ENCODE measurements at places on chromosomes 2 and 18.

- peak; percentile 91 for DNase-seq
Measured at GRCh38 chr2:71276311-71277146, 49.6 kb upstream of the PAIP2B start.

DNA sequence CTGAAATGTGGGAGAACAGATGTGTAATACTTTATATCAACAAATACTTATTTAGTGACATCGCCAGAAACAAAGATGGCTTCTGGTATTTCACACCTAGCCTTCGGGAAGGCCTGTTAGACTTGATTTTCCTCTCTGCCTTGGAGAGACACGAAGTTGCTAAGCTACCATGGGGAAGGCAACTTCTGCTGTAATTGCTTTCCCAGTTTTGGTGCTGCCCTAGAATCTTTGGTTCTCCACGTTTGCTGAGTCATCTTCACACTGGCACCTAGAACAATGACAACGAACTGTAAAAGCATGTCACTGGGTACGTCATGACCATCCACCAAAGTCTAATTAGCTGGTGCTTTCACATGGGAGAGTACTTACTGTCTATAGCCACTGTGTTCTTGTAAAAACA is 58.7 kb upstream of the ACTR3 start:
- DNase-seq, result no peak

DNA sequence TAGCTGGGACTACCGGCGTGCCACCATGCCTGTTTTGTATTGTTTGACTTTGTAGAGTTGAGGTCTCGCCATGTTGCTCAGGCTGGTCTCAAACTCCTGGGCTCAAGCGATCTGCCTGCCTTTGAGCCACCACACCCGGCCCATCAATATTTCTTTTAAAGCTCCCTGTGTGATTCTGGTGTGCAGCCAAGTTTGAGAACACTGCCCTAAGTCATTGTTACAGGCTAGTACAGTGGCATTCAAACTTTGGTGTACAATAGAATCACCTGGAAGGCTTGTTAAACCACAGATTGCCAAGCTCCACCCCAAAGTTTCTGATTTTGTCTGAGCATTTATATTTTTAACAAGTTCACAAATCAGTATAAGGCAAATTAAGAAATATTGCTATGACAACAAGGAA is 99.9 kb downstream of the RBBP8 start:
- no peak for DNase-seq

DNA sequence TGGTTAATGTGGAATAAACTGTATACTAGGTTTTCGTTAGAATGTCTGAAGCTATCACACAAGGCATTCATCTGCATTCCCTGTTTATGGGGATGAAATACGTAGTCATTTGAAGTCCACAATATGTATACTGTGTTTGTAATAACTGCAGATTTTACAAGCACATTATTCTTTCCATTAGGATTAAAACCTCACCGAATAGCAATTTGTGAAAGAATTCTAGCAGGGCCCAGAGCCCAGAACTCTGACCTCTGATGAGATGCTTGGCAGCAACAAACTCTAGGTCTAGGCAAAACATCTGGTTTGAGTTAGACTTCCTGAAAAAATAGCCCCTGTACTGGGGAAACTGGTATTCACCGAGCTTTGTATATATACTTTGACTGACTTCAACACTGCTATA is 158.2 kb downstream of the SRBD1 start:
- no peak for DNase-seq

DNA sequence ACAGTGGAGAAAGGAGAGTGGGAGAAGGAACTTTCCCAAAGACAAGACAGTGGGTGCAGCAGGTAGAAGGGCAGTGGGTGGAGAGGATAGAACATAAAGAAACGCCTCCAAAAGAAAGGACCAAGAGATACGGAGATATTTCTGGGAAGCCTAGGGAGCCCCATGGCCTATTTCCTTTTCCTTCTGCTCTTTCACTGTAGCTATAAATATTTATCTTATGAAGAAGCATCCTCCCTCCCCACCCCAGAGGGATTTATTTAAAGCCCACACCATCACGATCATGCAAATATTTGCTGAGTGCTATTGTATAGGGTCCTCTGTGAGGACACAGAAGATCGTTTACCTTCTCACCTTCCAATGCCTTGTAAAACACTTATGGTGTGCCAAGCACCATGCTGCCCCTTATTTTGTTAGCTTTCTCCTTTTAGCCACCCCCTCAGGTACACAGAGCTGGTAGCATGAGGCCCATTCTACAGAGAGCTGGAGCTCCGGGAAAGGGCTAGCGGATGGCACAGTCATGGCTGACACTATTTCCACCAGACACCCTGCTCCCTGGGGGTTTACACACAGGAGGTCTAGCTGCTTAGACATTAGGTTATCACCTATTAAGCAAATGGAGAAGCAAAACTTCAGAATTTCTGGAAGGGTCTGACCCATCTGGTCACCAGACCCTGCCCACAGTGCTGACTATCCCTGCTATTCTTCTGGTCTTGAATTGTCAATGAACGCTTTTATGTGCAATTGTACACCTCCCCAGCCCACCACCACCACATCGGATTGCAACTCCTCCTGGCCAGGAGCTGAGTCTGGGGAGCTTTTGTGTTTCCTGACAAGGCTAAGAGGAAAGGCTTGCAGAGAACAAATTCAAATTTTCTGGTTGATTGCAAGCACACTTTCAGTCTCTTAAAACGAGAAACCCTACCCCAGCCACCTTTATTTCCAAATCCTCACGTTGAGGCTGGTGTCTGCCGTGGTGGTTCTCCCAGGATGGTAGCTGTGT is 91.8 kb upstream of the KLF7 start:
- no peak for DNase-seq

- DNase-seq, result no peak
Measured at GRCh38 chr2:144523596-144524117, 3.7 kb upstream of the ZEB2 start.

DNA sequence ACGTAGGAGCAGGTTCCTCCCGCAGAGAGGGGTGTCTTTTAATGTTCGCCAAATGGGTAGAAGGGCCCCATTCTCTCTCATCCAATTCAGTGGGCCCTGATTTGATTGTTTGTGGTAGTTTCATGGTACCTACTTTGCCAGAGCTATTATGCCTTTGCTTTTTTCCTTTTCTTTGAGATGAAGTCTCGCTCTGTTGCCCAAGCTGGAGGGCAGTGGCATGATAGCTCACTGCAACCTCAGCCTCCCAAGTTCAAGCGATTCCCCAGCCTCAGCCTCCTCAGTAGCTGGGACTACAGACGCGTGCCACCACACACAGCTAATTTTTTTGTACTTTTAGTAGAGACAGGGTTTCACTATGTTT is 59.7 kb downstream of the DDX1 start:
- no peak for DNase-seq

DNA sequence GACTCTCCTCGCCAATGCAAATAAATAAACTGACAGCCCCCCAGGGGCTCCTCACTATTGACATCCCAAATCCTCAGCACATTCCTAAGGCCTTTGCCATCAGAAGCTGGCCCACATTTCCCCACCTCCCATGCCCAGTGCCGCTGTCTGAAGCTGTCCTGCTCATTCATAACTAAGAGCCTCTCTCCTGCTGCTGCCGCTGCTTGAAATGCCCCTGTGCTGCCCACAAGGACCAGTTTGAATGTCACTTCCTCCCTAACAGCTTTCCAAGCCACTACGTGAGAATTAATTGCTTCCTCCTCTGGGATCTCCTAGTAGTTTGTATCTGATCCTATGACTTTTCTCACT is 151.6 kb upstream of the CAPN13 start:
- DNase-seq, result no peak

DNA sequence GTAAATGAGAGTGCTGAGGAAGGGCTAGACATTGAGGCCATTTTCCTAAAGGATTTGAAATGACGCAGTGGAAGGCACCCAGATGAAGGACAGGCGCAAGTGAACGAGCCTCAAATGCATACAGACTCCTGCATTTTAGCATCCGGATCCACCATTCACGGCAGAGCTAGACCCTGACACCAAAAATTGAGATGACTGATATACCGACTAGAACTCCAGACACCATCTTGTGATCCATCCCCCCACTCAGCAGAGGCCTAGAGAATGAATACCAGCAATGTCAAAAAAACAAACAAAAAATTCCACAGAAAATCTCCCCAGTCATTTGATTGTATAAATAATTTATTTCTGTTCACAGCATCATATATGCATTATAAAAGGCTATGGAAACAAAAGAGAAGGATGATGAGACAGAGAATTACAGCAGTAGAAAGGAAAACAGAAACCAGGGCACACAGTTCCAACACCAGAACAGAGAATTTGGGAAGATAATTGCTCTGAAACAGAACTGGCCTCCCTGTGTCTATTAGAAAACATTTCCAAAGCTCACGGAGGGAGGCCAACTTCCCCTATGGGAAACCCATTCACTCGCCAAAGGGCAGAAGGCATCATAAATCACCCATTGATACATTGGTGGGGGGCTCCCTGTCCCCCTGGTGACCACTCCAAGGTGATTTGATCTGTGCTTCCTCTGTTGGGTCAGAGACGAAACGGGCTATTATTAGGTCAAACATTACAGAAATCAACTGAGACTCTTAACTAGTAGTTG is 4.0 kb downstream of the ARL4C start:
- no peak for DNase-seq

DNA sequence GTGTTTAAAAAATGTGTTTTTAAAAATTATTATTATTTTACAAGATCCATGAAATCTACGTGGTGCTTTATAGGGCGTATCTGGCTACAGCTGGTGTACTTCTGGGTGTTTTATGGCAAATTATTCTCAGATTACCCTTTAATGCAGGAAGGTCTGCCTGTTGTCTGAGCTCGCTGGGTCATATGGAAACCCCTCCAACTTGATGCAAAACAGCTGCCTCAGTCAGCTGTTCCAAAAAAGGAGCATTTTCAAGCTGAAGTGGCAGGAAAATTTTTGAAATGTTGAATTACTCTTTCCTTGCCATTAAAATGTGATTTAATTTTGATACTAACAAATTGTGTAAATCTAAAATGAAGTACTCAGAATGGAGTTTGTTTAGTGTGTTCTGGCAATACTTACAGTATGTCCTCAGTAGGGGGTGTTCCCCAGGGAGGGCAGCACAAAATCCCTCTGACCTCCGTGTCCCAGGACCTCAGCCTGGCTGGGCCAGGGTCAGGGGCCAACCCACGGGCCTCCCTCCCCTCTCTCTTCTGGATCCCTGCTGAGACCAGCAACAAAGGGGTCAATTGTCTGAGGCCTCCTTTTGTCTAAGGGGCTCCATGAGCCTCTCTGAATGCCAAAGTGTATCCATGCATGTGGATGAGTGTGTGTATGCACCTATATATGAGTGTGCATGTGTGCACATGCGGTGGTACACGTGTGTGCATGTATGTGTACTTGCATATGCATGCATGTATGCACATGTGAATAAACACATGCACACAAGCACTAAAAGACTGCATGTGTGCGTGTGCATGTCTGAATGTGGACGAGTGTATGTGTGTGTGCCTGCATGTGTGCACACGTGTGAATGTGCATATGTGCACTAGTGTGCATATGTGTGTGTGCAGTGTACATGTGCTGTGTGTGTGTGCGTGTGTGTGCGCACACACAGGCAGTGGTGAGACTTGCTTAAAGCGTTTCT is 105.4 kb downstream of the ACOXL start:
- no peak for DNase-seq

DNA sequence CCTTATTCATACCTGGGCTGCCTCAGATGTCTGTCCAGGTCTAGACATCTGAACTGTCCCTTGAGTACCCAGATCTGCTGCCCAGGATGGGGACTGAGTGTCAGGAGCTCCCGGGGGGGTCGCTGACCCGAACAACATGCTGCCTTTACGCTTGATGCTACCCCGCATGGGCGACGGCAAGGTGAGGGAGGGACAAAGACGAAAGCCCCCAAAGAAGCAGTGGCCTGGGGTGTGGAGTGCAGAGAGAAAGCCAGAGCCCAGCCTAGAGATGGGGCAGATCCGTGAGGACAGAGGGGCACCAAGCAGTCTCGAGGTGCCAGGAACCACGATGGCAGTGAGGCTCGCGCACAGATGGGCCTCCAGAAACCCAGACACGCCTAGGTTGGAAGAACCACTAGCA is 234.7 kb downstream of the ATAD2B start:
- peak; percentile 5 for DNase-seq

- DNase-seq, result peak; percentile 55
Measured at GRCh38 chr2:28956415-28956826, 24.7 kb upstream of the TOGARAM2 start.

GRCh38 chr2:26223018-26223417 is 21.4 kb downstream of the HADHA start:
- DNase-seq, result no peak

DNA sequence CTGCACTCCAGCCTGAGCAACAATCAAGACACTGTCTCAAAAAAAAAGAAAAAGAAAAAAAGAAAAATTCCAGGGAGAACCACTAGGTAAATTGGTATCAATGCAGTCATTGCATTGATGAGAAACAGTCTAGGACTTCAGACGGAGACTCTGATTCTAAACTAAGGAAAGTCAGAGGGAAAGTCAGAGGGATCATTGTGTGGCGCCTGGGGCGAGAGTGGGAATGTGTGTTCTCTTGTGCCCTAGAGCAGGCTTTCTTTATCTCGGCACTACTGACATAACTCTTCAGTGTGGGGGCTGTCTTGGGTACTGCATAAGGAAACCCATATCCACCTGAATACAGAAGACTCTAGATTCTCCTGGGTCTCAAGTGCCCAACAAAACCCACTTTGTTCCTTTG is 24.8 kb downstream of the SERPINE2 start:
- no peak for DNase-seq

- DNase-seq, result no peak
Measured at GRCh38 chr18:49878567-49879270, 65.4 kb upstream of the ACAA2 start.

GRCh38 chr2:197804758-197805714 is 643 bp downstream of the PLCL1 start:
- peak; percentile 50 for DNase-seq

- DNase-seq, result no peak
Measured at GRCh38 chr2:43215673-43216255, 10.6 kb downstream of the ZFP36L2 start.

DNA sequence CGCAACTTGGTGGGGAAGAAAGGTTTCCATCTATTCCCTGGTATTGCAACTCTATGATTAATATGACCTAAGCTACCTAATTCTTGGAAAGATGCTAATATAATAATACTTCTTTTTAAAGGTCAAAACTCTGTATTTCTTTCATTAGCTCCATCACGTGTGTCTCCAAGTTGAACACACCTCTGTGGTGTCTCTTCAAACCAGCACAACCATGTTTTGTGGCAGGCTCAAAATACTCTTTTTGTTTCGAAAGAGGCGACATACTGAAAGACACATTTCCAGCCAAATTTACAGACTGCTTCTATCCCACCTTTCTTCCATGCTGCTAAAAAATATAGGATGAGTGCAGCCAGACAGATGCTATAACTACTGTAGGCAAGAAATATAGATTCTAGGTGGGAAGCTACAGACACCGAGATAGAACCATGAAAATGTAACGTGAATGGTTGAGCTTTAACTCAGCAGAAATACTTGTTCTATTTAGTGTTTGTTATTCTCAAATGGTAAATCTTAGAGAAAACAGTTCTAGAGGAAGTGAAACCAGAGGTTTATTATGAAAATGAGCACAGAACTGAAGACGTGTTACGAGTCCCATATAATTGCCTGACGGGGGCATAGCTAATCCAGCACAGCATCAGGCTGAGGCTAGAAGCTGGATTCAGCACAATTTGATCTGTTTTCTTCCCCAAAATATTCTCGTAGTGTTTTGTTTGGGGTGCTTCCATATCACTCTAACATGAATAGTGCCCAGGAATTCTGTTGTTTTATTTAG is 991.5 kb upstream of the FANCL start:
- DNase-seq, result no peak

- no peak for DNase-seq
Measured at GRCh38 chr2:142140434-142140845, 9.6 kb upstream of the LRP1B start.
